Uterine smooth muscle cell (primary cell): ENCODE measurements at places on chromosomes 16 and 17. TPM values are rescaled to one million over a fixed set of nuclear protein-coding genes. Genes with fewer than 3 reads are reported as not detected.

Gene SETD1A
- 2.7 and 6.6 TPM in 2 replicates for total RNA-seq

Gene SSTR5
- 0.12 TPM in 1 of 2 replicates, not detected in the other for total RNA-seq

Gene MPP3
- total RNA-seq: 16.2 and 24.5 TPM in 2 replicates

Gene KRT24
- not detected in 2 replicates for total RNA-seq

Gene WFDC1
- 0.50 and 0.66 TPM in 2 replicates for total RNA-seq
